ENCODE measurements at places on chromosomes 4 and X. TPM values are rescaled to one million over a fixed set of nuclear protein-coding genes. Genes with fewer than 3 reads are reported as not detected.
A peak's percentile ranks its signal among the peaks of the same experiment; 100 is the strongest.

GRCh38 chr4:110289601-110290100 is 91.2 kb upstream of the ELOVL6 start:
- no peak for DNase-seq

- DNase-seq, result no peak
Observed at GRCh38 chrX:148146121-148146520, 165.0 kb downstream of the FMR1NB start.

- DNase-seq, result peak; percentile 10
Observed at GRCh38 chr4:12562021-12562420, 922.1 kb downstream of the RAB28 start.

- no peak for DNase-seq
Observed at GRCh38 chr4:7338059-7338452, 96.7 kb downstream of the PSAPL1 start.

- no peak for DNase-seq
Observed at GRCh38 chr4:17523662-17524061, 8.7 kb downstream of the CLRN2 start.

- no peak for DNase-seq
Observed at GRCh38 chrX:69236641-69237040, 71.4 kb upstream of the PJA1 start.

DNA sequence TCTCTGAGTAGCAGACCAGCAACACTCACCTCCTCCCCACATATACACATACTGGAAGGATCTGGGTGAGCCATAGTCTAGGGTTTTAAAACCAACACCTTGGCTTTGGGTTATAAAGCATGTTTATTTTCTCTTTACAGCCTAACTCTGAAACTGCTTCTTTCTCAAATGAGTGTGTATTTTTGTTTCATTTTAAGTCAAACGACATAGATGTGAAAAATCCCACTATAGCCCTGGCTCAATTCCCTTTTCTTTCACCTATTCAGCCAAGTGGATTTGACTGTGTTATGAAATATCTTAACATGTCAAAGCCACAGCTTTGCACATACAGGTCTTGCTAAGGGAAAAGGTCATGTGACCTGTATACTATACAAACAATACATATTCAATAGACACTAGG is 13.8 kb downstream of the NEXMIF start:
- DNase-seq, result no peak

RAB41 gene
- not detected for total RNA-seq

AFF2 gene
- 10.2 TPM for total RNA-seq

XIAP gene
- 59.5 TPM for total RNA-seq

TMPRSS11A gene
- total RNA-seq, result not detected
